ENCODE measurements at places on chromosomes 2 and 18.

DNA sequence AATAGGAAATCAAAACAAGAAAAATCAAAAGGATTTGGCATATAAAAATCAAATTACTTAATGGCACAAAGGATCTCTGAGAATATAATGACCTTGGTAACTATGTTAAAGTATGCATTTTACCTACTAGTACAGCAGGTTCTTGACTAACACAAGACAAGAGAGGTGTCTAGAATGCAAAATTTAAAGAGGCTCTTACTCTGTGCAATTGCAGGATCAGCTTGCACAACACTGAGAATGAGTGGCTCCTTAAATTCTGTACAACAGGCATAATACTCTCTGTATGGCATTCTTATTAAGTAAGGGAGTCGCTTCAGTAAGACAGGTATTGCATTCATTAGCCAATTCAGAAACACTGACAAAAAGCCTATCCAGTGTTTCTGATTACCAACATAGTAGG is 72.6 kb downstream of the UGP2 start:
- no peak for DNase-seq

DNA sequence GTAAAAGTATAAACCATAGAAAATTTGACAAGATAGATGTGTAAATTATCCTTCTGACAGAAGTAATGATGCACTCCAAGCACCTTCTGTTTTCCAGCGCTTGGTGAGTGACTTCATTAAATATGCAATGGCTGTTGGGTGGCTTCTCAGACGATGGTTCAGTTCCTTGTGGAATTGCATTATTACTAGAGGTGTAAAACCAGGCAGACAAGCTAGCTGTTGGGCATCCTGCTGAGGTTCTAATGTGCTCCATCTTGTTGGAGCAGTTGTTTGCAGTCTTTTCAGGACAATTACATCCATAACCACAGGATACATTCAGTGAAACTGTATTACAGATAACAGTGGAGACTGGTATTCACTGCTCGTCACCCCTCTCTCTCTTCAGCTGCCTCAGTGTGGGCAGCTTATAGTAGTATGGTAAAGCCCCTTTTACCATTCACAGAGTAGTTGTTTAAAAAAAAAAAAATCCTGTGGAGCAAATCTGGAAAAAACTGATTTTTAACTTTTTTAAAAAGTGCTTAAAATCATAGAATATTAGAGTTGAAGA is 143.5 kb downstream of the AGPS start:
- no peak for DNase-seq

GRCh38 chr2:15825276-15825980 is 114.9 kb upstream of the MYCN start:
- DNase-seq: no peak

DNA sequence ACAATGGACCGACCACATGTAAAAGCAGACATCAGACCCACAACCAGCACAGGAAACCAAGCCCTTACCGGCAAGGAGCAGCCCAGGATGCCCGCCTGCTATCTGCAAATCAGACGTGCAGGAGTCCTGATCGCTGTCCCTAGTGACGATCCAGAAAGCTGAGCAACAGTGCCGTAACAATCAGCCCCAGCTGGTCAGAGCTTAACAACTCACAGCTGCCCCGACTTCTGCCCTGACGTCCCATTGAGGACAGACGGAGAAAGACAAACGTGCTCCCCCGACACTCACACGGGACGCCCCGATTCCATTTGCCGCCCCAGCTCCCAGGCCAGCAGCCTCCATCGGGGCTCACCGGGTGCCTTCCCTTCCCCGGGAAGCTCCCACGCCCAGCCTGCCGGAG is 39.8 kb upstream of the PXDN start:
- no peak for DNase-seq

DNA sequence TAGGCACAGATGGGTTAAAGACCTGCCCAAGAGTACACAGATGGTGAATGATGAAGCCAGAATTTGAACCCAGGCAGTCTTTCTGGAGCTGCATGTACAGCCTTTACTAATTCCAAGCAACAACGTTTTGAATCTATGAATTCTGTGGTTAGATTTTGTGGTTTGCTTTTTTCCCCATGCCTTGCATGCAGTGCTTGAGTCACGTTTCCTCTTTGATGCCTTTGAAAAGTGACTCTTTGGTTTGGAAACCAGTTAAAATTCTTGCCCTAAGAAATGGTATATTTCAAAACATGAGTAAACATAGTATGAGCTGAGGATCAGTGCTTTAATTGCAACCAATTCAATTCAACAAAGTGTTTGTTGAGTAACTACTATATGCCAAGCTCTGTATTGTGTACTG is 48.2 kb upstream of the PPM1B start:
- DNase-seq: no peak

- DNase-seq: no peak
These were observed 29.5 kb downstream of the BCL11A start for GRCh38 chr2:60523963-60524362.

GRCh38 chr2:85727798-85728197 is 26.0 kb upstream of the ATOH8 start:
- no peak for DNase-seq

DNA sequence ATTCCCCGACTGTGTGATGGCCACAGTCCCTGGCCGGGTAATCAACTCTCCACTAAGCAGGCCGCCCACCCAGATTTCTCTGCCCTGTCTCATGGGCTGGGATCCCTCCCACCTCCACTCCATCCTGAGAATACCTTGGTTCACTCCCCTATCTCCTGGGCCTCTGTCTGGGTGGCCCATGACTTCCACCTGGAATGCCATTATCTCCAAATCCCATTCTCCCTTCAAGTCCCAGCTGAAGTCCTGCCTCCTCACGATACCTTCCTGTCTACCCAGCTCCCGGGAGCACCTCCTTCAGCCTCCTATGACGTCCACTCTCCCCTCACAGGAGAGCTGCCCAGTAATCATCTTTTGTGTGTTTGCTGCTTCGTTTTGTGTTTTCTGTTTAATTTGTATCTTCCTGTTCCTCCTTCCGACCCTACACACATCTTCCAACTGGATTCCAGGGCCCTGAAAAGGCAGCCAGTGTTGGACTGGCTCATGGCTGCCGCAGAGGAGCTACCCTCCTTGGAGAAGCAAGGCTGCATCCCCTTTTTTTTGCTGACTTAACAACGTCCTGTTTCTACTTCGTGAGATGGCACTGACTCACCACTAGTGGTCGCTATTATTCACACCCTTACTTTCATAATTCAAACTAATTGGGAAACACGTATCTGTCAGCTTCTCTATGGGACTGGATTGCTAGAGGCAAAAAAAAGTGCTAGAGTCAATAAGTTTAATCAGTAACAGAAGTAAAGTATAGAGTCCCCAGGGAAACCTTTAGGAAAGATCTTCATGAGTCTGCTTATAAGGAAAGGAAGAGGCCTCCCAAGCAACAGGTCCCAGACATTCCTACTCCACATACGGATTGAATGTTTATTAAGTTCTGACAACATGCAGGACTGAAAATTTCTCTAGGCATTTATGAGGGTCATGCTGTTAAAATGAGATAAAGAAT is 171.9 kb upstream of the GATA6 start:
- DNase-seq: no peak

DNA sequence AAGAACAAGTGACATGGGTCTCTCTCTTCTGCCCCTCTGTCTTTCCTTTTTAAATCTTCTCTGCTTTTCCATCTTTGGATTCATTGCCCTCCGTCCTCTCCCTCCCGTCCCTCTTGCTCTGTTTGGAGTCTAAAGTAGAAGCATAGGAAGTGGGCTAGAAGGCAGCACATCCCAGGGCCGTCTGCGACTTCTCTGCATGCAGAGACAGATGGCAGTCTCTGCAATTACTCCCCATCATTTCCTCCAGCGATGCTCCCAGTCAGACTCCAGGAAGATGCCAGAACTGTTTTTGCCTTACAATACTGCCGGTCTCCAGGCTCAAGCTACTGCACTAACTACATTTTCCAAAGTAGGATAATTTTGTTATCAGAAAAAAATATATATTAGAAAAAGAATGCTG is 35.2 kb upstream of the LPIN2 start:
- no peak for DNase-seq

GRCh38 chr18:12838178-12838634 is 45.8 kb downstream of the PTPN2 start:
- no peak for DNase-seq

- DNase-seq: no peak
These were observed 26.1 kb downstream of the METTL8 start for GRCh38 chr2:171407676-171408044.

GRCh38 chr2:171688129-171688465 is 828 bp downstream of the DYNC1I2 start:
- DNase-seq: no peak

- DNase-seq: no peak
These were observed 612.9 kb downstream of the LRP1B start for GRCh38 chr2:141517852-141518421.

- DNase-seq: no peak
These were observed 18.3 kb downstream of the DNPEP start for GRCh38 chr2:219369447-219369861.

- no peak for DNase-seq
These were observed 121.6 kb downstream of the RBMS1 start for GRCh38 chr2:160372010-160372356.

DNA sequence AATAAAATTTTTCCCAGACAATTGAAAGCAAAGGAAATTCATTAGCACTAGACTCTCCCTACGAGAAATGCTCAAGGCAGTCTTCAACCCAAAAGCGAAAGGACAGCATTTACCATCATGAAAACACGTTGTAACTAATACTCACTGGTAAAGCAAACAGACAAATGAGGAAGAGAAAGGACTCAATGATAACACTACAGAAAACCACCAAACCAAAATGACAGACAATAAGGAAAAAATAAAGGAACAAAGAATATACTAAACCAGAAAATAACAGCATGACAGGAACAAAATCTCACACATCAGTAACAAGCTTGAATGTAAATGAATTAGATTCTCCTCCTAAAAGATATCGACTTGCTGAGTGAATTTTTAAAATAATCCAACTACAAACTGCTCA is 190.7 kb downstream of the NOL4 start:
- no peak for DNase-seq

DNA sequence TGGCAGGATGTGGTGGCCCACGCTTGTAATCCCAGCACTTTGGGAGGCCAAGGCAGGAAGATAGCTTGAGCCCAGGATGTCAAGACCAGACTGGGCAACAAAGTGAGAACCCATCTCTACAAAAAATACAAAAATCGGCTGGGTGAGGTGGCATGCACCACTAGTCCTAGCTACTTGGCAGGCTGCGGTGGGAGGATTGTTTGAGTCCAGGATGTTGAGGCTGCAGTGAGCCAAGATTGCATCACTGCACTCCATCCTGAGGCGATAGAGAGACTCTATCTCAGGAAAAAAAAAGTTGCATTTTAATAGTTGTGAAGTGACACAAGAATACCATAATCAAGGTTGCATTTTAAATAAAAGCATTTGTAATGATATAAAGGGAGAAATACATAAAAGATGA is 124.1 kb upstream of the SLC38A11 start:
- DNase-seq: no peak

GRCh38 chr2:127416506-127417001 is 1.7 kb upstream of the PROC start:
- no peak for DNase-seq

Measured in activated CD8-positive, alpha-beta memory T cell treated with anti-CD3 and anti-CD28 coated beads for 48 hours (primary cell).